ENCODE measurements at places on chromosomes 7 and 10.

- peak; percentile 71 for DNase-seq
Measured at GRCh38 chr7:149261316-149261828, 624 bp upstream of the ZNF783 start.

DNA sequence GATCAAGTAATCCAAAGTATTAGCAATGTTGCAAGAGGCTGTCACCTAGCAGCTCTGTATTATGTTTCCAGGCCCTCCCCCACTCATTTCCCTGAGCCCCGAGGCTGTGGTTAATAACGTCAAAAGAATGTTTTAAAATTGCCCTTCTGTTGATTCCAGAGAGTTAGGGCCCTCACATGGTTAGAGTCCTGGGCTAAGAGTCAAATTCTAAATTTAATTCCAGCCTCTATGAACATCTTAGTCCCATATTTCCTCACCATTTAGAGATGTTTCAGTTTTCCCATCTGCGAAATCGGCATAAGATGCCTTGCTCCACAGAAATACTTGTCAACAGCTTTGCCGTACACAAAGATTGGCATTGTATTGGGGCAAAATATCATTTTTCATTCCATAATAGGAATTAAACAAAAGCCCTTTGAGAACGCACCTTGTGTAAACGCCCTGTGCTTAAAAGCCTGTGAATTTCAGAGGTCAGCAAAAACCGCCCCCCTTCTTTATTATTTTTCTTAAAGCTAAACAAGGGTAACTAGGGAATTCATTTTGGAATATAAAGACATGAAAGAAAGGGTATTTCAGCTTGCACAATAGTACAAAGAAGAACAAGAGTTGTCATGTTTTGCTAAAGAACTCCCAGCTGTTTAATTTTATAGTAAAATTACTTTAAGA, 135.8 kb downstream of the ARID5B start:
- DNase-seq: peak; percentile 76

DNA sequence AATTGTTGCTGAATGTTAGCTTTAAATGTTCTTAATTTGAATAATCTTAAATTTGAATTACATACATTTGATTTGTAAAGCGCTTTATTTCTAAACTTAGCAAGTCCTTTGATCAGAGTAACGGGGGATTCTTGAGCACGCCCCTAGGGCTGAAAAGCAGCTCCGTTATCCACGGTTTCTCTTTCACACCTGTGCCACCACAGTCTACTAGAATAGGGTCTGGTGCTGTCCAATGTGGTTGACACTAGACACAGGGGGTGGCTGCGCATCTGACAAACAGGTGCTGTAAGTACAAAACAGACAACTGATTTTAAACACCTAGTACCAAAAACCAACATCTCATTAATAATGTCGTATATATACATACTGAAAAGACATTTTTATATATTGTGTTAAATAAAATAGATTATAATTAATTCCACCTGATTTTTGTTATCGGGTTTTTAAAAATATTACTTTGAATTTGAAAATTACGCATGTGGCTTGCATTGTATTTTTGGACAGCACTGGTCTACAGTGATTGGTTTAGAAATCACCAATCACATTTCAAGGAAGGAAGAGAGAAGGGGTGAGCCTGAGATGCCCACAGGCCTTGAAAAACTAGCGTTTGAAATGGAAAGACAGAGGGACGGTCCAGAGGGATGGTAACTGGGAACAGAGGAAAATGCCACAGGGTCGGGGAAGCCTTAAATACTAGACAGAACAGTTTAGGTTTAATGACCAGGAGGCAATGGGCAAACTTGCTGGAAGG, 7.3 kb downstream of the SEPHS1 start:
- DNase-seq: no peak

DNA sequence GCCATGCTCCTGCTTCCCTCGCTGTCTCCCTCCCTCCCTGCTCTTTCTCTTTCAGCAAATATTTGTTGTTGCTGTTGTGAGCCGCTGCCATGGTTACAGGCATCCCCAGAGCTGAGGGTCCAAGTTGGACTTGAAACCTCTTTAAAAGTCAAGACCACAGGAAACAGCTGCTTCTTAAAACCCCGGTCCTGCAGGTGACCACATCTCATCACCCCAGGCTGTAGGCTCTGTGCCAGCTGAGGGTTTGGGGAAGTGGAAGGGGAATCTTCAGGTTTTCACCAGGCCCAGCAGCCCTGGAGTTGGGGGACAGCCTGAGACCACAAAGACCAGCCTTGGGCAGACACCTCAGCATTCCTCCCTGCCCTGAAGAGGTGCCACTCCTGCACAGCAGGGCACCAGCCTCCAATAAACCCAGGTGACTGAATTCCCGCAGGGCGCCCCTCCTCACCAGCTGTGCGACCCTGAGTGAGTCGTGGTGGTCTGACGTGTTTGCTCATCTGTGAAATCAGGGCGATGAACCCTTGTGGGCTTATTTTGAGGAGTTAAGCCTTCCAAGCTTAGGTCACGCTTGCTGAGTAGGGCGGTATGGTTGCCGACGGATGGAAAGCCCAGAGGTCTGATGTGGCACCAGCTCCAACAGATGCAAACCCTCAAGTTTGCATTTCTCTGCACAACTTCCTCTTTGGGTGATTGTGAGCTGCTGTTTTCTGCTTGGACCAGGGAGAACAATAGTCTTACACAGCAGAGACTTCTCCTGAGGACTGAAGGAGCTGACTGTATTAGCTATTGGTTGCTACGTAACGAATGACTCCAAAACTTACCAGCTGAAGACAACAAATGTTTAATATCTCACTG, 24.8 kb downstream of the NPTX2 start:
- no peak for DNase-seq

- no peak for DNase-seq
Measured at GRCh38 chr10:25481467-25481866, 306.7 kb downstream of the GPR158 start.

DNA sequence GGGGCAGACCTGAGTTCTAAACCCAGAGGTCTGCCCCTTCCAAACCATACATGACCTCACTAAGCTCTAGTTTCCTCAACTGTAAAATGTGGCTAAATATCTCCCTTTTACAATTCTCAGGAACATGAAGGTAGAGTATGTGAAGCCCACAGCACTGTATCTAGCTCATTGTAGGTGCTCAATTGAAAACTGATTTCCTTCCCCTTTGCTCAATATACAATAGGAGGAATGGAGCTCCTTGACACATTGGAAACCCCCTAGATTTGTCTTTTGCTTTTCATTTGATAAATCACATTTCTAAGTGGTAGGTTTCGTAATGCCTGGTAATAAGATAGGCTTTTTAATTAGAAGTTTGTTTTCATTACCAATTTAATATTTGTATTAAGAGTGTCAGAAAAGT, 153.3 kb downstream of the ARID5B start:
- DNase-seq: no peak

DNA sequence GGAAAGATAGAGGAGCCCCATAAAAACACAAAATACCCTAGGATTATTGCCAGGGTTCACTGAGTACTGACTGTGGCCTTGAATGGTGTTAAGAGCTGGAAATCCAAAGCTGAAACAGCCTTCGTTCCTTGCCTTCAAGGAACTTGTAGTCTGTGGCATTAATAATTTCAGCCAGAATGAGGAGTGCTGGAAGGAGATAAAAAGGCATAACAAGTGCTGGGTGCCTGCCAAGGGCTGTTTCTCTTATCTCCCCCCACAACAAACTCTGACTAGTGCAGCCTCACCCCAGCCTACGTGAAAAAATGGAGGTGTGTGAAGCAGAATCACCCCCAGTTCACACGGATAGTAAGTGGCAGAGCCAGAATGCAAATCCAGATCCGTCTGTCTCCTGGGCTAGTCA, 199.1 kb upstream of the LYZL2 start:
- DNase-seq: no peak

GRCh38 chr10:112857493-112857892, 92.6 kb upstream of the TCF7L2 start:
- DNase-seq: no peak

- no peak for DNase-seq
Measured at GRCh38 chr10:22278441-22278782, 37.8 kb upstream of the COMMD3 start.

GRCh38 chr10:132194726-132195125, 8.0 kb downstream of the DPYSL4 start:
- no peak for DNase-seq

GRCh38 chr7:100679129-100679926, 5.8 kb downstream of the GNB2 start:
- no peak for DNase-seq

GRCh38 chr7:90726120-90726519, 130.0 kb downstream of the CDK14 start:
- DNase-seq: peak; percentile 76

DNA sequence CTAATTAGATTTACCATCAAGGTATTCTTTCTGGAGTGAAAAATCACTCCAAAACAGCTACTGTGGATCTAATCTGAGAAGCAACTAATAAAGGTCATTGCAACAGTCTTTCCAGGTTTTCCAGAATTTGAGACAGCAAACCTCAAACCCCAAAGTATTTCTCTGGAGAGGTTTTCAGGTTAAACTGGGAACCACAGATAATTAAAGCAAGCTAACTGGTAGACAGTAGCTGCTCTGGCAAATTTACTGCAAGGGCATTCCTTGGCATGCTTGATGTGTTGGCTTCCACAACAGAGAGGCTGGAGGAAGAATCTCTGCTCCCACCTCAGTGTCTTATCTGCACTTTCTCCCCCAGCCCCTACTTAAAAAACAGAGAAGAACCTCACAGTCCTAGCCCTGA, 140.0 kb upstream of the NRBF2 start:
- no peak for DNase-seq

DNA sequence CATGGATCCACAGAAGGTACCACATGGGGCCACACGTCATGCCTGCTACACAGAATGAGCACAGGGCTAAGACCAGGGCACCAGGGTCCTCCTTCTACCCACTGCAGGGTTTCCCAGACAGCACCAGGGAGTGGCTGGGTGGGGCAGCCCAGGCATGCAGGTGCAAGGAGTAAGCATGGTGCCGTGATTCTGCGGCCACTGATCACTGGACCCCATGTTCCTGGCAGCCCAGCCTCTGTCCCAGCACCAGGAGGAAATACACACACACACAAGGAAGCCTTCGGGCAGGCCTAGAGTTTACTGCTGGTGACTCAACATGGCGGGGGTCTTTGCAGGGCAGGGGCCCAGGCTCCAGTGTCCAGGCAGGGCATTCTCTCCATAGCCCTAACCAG, 13.9 kb downstream of the ATP6V1F start:
- DNase-seq: no peak

DNA sequence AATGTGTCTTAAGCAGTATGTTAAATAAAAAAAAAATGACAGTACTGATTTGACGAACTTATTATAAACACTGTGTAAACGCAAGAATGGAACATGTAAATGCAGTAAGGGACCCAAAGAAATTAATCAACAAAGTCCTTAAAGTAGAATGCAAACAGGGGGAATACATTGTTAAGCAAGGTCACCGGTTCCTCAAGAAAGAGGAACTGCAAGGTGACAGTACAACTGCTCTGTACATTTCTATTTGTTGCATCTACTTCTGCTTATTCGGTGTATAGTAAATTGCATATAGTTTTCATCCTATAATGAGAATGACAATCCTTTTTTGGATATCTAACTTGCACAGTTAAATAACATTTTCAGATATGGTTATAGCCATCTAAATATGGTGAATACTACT, 387.0 kb upstream of the SEMA3D start:
- DNase-seq: no peak

GRCh38 chr10:11318826-11319598, 292.4 kb downstream of the USP6NL start:
- DNase-seq: no peak

DNA sequence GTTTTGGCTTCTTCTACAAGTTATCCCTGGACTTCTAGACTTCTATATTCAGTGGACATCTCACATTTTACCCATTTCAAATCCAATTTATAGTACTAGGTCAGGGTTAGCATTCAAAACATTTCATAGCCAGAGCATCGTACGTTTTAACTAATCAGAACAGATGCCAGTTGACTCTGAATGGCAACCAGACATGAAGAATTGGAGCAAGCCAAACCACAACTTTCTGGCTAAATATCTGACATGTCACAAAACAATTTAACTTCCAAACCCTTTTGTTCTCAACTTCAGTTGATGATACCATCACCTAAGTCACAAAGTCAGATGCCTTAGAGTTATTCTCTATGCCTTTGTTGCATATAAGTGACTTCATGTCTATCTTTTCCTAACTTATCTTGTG, 1105.7 kb downstream of the XPNPEP1 start:
- no peak for DNase-seq

DNA sequence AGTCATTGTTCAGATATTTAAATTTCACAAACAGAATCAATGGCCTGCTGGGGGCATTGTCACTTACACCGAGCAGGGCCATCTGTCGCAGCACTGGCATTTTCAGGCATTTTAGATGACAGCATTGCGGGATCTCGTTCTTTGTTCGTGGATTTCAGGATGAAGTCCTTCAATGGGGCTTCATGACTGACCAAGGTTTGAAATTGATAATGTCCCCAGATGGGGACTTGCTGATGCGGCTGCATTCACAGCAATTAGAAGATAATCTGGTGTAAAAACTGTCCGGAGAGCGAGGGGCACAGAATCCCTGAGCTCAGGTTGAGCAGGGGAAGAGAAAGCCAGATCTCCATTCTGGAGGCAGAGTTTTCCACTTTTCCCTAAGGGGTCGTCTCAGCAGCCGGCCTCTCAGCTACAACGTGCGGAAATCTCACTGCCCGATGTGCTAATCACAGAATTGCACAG, 1.9 kb upstream of the C7orf33 start:
- no peak for DNase-seq

DNA sequence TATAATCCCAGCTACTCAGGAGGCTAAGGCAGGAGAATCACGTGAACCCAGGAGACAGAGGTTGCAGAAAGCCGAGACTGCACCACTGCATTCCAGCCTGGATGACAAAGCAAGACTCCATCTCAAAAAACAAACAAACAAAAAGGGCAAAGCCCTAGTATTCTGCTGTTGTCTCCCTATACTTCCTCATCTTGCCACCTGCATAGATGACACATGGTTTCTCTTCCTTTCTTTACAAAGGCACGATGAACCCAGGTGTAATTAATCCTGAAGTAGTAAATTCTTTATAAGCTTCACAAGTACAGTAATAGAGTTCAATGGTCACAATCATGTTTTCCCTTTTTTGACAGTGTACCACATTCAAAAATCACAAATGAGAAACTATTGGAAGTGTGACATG, 9.8 kb upstream of the ZNF727 start:
- DNase-seq: no peak

GRCh38 chr7:154853063-154853726, 149.7 kb downstream of the PAXIP1 start:
- DNase-seq: no peak

- no peak for DNase-seq
Measured at GRCh38 chr7:148732862-148733261, 34.2 kb downstream of the CUL1 start.

- DNase-seq: peak; percentile 68
Measured at GRCh38 chr7:19491821-19492452, 216.9 kb downstream of the POLR1F start.

Data from fibroblast of mammary gland (primary cell).